Activated CD4-positive, alpha-beta memory T cell treated with anti-CD3 and anti-CD28 coated beads, Interleukin-2, amount 10 ng/mL, durations not matched to agents 7 days and 5 days (primary cell): ENCODE measurements at places on chromosomes 4 and X. TPM values are rescaled to one million over a fixed set of nuclear protein-coding genes. Genes with fewer than 3 reads are reported as not detected.

FGA gene
- not detected for total RNA-seq

PNMA3 gene
- 3.6 TPM for total RNA-seq

ABLIM2 gene
- total RNA-seq: 0.13 TPM

GPRASP1 gene
- 1.6 TPM for total RNA-seq

NHS gene
- total RNA-seq: 0.71 TPM
